ENCODE measurements at places on chromosomes 4 and X.

GRCh38 chr4:171118091-171118490, 695.1 kb upstream of the GALNTL6 start:
- no peaks in the 10 kb centered on the region for H3K36me3 ChIP-seq
- no peaks in the 10 kb centered on the region for H3K4me1 ChIP-seq
- no peaks in the 10 kb centered on the region for H3K27me3 ChIP-seq
- H3K4me3 ChIP-seq: no peak overlapping the region

GRCh38 chr4:73620115-73620792, at the start of gene RASSF6:
Gene RASSF6 (minus strand): TSS chr4:73620436. CDS start chr4:73611795, 8,641 bp downstream.
- peak within 1 kb of the TSS; percentile 46 for H3K27ac ChIP-seq
- peaks cover 14% of the 10 kb centered on the region for H3K4me1 ChIP-seq
- peak within 1 kb of the TSS; percentile 58 for H3K4me3 ChIP-seq
- H3K27me3 ChIP-seq: no peaks in the 10 kb centered on the region
- peak; percentile 81 for DNase-seq
- no peaks in the 10 kb centered on the region for H3K36me3 ChIP-seq

GRCh38 chrX:9370893-9371292, 94.0 kb upstream of the TBL1X start:
- H3K27ac ChIP-seq: no peak overlapping the region
- H3K4me3 ChIP-seq: no peak overlapping the region
- no peaks in the 10 kb centered on the region for H3K36me3 ChIP-seq
- no peak for DNase-seq

- no peak for DNase-seq
- no peaks in the 10 kb centered on the region for H3K36me3 ChIP-seq
- no peaks in the 10 kb centered on the region for H3K4me1 ChIP-seq
- H3K27ac ChIP-seq: no peak overlapping the region
- no peak overlapping the region for H3K4me3 ChIP-seq
- H3K27me3 ChIP-seq: no peaks in the 10 kb centered on the region
Observed at GRCh38 chr4:57370691-57371090, 260.5 kb upstream of the IGFBP7 start.

GRCh38 chrX:93422693-93423092, 250.7 kb downstream of the NAP1L3 start:
- peak; percentile 38 for DNase-seq
- H3K36me3 ChIP-seq: no peaks in the 10 kb centered on the region
- no peaks in the 10 kb centered on the region for H3K4me1 ChIP-seq
- H3K27me3 ChIP-seq: no peaks in the 10 kb centered on the region
- no peak overlapping the region for H3K27ac ChIP-seq
- H3K4me3 ChIP-seq: no peak overlapping the region

- H3K4me3 ChIP-seq: no peak overlapping the region
- H3K27ac ChIP-seq: no peak overlapping the region
- no peaks in the 10 kb centered on the region for H3K4me1 ChIP-seq
- DNase-seq: no peak
- no peaks in the 10 kb centered on the region for H3K36me3 ChIP-seq
Observed at GRCh38 chr4:26032142-26032541, 118.1 kb downstream of the SMIM20 start.
